ENCODE measurements at places on chromosomes 7 and 10. TPM values are rescaled to one million over a fixed set of nuclear protein-coding genes. Genes with fewer than 3 reads are reported as not detected.

The CLDN3 gene
- 0.32 TPM for total RNA-seq

The ABCF2 gene
- 35.8 TPM for total RNA-seq

The CLCN1 gene
- total RNA-seq: not detected

The MYOZ1 gene
- total RNA-seq: 18.4 TPM

The PNLIPRP2 gene
- not detected for total RNA-seq
